Stimulated activated CD4-positive, alpha-beta T cell treated with anti-CD3 and anti-CD28 coated beads, Interleukin-1b, Interleukin-23, amount 100 ng/mL, for 48 hours (primary cell): ENCODE measurements at places on chromosomes 2 and 18.

GRCh38 chr18:74196220-74197119 is 48.1 kb downstream of the TIMM21 start:
- peak; percentile 40 for DNase-seq

GRCh38 chr2:26430826-26431225 is 29.1 kb downstream of the DRC1 start:
- no peak for DNase-seq

- no peak for DNase-seq
These were observed 124.7 kb upstream of the GATA6 start for GRCh38 chr18:22044474-22045220.

GRCh38 chr2:74675090-74675489 is 21.0 kb downstream of the SEMA4F start:
- DNase-seq, result no peak

GRCh38 chr2:214378455-214379103 is 32.3 kb upstream of the VWC2L start:
- no peak for DNase-seq

GRCh38 chr18:42011053-42011452 is 56.0 kb downstream of the PIK3C3 start:
- no peak for DNase-seq

GRCh38 chr2:73088211-73088610 is 16.7 kb upstream of the SFXN5 start:
- DNase-seq, result no peak

- no peak for DNase-seq
These were observed 98.7 kb upstream of the MGAT5 start for GRCh38 chr2:134155134-134155533.

DNA sequence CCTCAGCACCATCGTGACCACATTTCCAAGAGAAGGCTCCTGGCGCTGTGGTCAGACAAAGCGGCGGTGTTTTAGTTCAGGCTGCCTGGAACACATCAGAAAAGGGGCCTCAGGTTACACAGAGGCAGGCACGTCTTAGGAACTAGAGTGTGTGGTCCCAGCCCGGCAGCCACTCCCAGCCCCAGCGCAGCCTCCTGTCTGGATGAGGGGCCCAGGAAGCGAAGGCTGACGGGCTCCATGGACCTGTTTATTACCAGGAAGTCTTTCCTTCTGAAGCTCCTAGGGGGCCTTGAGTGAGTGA is 10.0 kb upstream of the GPR55 start:
- DNase-seq, result no peak

DNA sequence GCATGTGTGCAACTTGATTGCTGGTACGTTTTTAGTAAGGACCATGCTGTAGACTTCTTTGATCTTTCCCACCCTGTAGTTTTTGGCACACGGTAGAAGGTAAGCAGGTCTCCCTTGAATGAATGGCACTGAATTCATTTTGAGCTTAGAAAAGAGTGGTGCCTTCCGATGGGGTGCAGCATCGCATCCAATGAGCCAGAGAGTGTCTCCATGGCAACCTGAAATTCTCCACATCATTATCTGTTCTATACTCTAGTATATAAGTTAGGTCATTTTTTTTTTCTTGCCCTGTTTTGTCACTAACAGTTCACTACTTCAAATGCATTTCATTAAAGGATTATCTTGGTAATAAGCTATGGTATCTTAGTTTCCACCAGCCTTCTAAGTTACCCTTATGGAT is 81.2 kb upstream of the REV1 start:
- DNase-seq, result no peak

- no peak for DNase-seq
These were observed 34.0 kb upstream of the TMEM178A start for GRCh38 chr2:39631718-39632117.

DNA sequence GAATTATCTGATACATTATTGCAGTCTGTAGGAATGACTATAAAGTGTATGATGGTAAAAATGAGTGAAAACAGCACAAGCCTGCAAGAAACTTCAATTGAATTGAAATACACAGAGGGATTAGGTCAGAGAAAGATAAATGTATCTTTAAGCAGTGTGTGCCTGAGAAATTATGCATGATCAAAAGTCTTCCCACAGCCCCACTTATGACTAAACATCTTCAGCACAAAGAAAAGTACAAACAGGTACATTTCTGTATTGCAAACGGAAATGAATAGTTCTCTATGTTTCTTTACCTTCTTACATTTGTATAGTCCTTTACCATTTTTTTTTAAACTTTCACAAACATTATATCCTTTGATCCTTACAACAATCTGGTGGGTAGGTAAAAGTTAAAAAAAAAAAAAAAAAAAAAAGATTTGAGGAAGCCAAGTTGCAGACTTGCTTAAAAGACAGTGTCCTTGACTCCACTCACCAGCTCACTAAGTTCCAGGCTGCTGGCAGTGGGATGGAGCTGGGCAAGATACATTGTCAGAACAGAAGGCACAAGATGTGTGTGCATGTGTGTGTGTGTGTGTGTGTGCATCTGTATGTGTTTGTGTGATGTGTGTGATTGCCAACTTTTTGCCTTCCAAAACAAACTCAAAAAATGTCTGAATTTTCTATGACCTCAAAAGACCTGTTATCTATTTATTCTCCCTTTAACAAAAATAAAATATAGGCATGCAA is 423.7 kb upstream of the ACVR2A start:
- no peak for DNase-seq

- no peak for DNase-seq
These were observed 1630.5 kb upstream of the NXPH2 start for GRCh38 chr2:140410695-140411094.

- no peak for DNase-seq
These were observed 11.7 kb downstream of the ALLC start for GRCh38 chr2:3669656-3670055.

DNA sequence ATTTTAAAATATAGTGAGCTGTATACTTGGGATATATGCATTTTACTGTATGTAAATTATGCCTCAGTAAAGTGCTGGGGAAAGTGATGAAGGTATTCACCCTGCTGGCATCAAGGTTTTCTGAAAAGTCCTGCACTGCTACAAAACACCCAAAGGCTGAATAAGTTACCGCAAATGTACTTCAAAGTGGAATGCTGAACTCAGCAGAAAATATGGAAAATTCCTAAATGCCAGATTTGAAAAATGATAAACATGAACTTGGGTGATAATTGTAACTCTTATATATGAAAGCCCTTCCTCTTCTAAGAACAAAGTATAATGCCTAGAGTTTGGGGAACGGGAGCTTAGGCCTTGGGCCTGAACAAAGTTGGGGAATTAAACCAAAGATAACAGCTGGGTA is 133.0 kb downstream of the GALNT1 start:
- no peak for DNase-seq

GRCh38 chr2:68937346-68938055 is 15.2 kb downstream of the GKN2 start:
- DNase-seq, result no peak

- no peak for DNase-seq
These were observed 180.1 kb upstream of the SALL3 start for GRCh38 chr18:78799382-78800089.

DNA sequence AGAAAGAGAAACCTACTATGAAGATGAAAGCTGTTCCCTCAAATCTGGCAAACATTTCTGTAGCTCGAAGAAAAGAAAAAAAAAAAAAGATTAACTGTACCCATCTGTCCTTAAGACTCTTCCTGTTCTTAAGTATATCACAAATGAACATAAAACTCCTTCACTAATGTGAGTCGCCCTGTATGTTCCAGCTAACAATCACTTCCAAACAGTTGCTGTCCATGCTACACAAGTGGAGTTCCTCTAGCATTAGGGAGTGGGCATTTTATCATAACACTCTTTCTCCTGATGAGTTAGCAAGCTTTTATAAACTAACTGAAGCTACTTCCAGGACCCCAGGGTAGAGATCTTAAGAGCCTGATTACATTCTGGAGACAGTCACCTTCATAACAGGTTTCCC is 5.8 kb downstream of the CUL3 start:
- DNase-seq, result no peak
